ENCODE measurements at places on chromosomes 3 and 15.

DNA sequence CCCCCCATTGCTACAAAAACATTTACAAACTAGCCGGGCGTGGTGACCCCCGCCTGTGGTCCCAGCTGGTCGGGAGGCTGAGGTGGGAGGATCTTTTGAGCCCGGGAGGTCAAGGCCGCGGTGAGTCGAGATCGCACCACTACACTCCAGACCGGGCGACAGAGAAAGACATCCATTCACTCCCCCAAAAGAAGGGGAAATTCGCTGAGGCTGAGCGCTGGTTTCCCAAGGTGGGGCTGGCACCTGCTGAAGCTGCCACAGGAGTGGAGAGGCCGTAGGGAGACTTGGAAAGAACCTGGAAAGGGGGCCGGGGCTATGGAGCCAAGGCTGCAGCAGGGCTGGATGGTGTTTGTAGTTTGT lies 732 bp upstream of the CRTC3 start:
- no peak for DNase-seq

- peak; percentile 8 for DNase-seq
These were observed 140.2 kb upstream of the SKOR1 start for GRCh38 chr15:67685008-67685599.

DNA sequence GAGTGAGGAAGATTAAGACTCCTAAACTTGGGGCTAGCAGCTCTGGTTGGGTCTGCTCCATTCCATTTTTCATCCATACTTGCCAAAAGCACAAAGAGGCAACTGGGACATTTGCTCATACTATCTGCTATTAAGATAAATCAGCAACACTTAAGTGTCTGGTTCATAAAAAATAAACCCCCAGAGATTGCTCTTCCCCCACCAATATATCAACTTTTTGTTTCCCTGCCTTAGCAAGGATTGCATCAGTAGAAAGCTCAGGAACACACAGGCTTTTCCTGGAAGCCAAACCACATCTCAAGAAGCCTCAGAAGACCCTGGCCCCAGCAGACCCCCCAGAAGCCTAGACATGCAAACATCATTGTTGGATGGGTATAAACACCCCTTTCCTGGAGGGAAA lies 232.4 kb upstream of the WNT5A start:
- DNase-seq: no peak

DNA sequence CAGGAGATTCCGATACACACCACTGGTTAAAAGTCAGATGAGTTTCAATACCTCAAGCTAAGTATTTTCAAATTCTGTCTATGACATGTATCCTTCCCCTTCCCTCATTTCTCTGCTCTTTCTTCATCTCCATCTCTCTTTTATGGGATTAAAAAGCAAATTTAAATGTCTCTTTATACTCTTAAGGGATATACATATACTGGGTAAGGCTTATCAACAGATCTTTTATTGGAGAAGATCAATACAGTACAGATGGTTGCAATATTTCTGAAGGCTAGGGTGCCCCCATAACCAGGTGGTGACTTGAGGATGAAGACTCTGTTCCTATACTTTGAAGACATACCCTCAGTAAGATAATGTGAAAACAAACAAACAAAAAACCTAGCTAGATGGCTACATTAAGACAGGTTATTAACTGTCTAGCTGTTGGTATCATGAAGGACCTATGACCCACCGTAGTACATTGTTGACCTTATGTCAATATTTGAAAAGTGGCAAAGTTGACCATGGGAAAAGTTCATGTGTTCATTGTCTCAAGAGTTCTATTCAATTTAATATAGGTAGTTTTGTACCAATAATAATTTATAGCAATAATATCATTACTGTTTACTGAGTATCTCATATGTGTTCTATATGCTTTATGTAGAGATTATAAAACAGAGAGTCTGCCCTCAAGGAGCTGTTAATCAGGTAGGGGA lies 319.8 kb downstream of the LPP start:
- DNase-seq: no peak

GRCh38 chr3:155076888-155077287 lies 3.2 kb upstream of the MME start:
- no peak for DNase-seq

DNA sequence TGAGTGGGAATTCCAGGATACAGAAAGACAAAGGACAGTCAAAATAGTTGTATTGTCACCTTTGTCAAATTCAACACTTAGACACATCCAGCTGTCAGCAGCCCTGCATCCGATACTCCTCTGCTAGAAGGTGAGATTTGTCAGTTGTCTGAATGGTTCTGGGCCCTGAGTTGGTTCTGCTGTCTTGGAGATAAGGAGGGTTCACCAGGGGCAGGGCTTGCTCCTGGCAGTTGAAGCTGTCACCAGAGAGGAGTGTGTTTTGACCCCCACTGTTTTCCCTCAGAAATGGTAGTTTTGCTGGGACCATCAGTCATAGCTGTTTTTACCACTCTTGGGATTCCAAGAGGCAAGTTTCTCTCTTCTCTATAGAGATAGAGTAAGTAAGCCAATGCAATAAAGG lies 3.2 kb upstream of the KY start:
- DNase-seq: no peak

- DNase-seq: no peak
These were observed 28.6 kb upstream of the TGFBR2 start for GRCh38 chr3:30577788-30578187.

- DNase-seq: no peak
These were observed 132.6 kb upstream of the LIPC start for GRCh38 chr15:58298879-58299850.
